ENCODE measurements at places on chromosomes 13 and 19. TPM values are rescaled to one million over a fixed set of nuclear protein-coding genes. Genes with fewer than 3 reads are reported as not detected.
A peak's percentile ranks its signal among the peaks of the same experiment; 100 is the strongest.

- no peak for DNase-seq
These were observed 21.9 kb downstream of the CCNE1 start for GRCh38 chr19:29833614-29834261.

- DNase-seq: no peak
These were observed 814.2 kb upstream of the SLITRK5 start for GRCh38 chr13:86856991-86857390.

- DNase-seq: no peak
These were observed 907 bp downstream of the KDELR1 start for GRCh38 chr19:48390188-48391099.

- DNase-seq: no peak
These were observed 82.4 kb downstream of the PIBF1 start for GRCh38 chr13:72864142-72865011.

DNA sequence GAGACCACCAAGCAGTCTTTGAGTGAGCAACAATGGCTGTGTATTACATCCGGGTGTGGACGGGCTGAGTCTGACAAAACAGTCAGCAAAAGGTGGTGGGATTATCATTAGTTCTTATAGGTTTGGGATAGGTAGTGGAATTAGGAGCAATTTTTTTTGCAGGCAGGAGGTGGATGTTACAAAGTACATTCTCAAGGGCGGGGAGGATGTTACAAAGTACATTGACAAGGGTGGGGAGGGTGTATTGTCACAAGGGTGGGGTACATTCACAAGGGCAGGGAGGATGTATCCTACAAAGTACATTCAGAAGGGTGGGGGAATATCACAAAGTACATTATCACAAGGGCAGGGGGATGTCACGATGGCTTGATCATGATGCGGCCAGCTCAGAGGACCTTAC is 15.0 kb upstream of the ZNF561 start:
- no peak for DNase-seq

- DNase-seq: no peak
These were observed 96.3 kb upstream of the SPRY2 start for GRCh38 chr13:80437231-80437630.

Gene PALM3
- 26.8 TPM for polyA plus RNA-seq

DNA sequence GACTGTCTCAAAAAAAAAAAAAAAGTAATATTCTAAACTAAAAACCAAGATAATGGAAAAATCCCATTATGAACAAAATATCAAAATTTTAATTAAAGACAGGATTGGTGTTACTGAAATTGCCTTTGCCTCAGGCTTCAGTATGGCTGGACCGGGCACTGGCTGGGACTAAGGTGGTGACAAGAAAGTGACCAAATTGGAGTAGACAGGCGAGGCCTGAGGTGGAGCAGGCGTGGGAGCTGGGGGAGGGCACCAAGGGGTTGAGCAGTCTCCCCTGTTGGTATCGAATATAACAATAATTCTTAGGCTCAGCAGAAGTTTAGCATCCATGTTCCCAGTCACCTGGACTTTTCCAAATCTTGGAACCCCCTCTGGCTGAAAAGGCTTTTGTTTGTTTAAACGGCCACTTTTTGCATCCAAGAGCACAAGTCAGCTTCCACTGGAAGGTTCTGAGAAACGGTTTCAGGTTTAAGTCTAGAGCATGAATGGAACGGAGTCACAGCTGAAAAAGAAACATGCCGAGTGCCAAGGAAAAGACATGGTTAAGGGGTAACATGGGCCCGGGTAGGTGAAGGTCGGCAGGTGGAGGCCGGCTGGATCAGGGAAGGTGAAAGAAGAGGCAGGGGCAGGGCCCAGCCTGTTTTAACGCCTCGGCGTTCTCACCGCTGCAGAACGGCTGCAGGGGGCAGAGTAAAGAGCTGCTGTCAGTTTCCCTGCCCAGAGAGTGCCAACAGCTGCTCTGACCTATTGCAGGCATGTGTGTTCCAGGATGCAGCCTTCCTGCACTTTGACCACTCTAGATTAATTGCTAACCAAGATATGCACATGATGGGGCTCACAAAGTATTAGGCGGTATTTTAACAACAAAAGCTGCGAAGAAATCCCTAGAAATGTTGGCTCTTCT is 104.4 kb downstream of the TM9SF2 start:
- DNase-seq: no peak

Gene ADGRE3
- polyA plus RNA-seq: not detected

- no peak for DNase-seq
These were observed 63.9 kb downstream of the CEBPG start for GRCh38 chr19:33437393-33437820.

Gene CCL25
- 0.73 TPM for polyA plus RNA-seq

DNA sequence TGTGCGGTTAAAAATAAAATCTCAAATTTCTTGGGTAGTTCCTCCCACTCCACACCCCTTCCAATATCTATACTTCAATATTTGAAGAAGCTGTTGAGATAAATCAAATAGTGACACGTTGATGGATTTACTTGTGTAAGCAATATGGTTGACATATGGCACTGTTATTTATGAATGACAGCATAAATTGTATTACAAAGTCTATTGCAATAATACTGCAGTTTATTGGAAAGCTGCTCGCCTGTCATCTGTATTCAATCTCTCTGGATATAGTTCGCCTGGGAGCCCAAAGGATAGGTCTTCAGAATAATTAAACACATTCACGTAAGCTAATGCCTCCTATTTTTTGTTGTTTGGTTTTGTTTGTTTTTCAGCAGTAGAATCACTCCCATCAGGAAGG is 5.0 kb upstream of the ZIC5 start:
- no peak for DNase-seq

GRCh38 chr19:31002518-31003244 is 346.6 kb downstream of the TSHZ3 start:
- no peak for DNase-seq

DNA sequence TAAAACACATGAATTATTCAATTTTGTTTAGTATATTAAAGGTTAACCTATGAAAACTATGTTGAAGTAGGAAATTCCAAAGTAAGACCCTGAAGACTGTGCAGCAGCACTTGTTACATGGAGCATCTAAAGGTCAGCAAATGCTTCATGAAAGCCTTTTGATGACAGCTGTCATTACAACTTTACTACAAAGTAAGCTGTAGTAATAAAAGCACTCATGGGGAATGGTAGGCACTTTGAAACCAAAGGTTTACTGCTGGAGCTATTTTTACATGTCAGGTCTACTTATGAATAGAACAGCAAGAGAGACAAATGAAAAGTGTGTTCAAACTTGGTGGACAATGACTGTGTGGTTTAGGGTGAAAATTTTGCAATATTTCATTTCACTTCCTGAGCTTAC is 672.5 kb upstream of the PCDH20 start:
- no peak for DNase-seq

Gene FAM216B
- polyA plus RNA-seq: 9.8 TPM

DNA sequence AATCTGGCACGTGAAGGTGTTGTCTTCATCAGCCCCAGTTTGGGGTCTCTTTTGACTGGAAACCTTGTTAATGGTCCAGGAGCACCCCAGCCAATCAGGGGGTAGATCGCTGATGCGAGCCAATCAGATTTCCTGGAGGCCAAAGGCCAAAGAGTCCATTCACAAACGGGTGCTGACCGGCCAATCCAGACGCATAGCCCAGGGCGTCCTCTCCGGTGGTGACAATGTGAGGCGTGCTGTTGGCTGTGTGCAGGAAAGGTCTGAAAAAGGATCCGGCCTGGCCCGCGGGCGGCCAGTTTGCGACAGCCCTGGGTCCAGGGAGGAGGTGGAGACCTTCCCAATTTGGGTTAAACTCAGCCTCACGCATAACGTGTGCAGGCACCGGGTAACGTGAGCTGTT is 3.1 kb downstream of the MAST3 start:
- peak; percentile 63 for DNase-seq

Gene LCP1
- 20.4 TPM for polyA plus RNA-seq

DNA sequence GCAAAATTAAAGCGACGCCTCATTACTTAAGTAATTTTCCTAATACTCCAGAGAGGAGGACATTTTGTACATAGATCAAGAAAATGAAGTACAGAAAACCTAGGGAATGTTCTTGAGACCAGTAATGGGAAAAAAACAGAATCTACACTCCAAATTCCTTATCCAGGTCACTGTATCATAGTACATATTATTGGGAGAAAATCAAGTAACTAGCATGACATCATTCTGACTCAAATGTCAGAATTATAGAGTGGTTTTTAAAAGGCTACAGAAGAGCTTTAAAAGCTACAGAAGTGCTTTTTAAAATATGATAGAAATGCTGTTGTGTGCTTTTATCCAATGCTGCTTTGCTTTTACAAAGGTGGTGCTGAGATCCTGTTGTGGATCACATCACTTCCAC is 86.3 kb upstream of the SLC15A1 start:
- peak; percentile 34 for DNase-seq

DNA sequence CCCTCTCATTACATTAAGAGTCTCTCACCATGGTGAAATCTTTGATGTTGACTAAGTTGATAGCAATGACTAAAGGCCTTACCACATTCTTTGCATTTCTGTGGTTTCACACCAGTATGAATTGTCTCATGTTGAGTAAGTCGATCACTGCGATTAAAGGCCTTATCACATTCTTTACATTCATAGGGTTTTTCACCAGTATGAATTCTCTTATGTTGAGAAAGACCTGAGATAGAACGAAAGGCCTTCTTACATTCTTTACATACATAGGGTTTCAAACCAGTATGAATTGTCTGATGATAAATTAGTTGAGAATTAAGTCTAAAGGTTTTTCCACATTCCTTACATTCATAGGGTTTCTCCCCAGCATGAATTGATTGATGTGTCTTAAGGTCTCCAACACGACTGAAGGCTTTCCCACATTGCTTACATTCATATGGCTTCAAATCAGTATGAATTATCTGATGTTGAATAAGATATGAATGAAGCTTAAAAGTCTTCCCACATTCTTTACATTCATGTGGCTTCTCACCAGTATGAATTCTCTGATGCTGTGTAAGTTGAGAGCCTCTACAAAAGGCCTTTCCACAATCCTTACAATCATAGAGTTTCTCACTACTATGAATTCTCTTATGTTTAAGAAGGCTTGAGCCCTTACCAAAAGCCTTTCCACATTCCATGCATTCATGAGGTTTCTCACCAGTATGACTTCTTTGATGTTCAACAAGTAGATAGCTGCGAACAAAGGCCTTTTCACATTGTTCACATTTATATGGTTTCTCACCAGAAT is 45.6 kb downstream of the ZNF283 start:
- DNase-seq: no peak

- no peak for DNase-seq
These were observed 1198.5 kb downstream of the EFNB2 start for GRCh38 chr13:105336706-105337576.

DNA sequence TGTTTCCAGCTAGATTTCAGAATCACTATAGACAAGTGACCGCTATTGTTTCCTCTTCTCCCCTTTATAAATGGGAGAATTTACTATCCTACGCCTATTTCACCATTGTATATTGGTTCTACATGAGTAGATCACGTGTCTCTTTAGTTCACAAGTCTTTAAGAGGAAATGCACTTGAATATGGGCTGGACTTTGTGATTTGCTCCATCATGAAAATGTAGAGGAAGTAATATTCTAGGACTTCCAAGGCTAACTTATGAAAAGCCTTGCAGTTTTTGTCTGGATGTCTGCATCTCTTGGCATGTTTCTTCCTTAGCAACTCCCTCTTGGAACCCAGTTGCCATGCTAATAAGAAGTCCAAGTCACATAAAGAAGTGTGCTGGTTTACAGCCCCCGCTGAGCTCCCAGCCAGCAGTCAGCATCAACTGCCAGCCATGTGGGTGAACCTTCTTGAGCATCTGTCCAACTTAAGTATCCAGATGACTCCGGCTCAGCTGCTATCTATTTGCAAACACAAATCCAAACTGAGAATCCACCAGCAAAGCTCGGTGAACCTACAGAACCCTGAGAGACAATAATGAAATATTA is 4.8 kb upstream of the FBXL3 start:
- no peak for DNase-seq

GRCh38 chr13:75558145-75558840 is 8.7 kb downstream of the UCHL3 start:
- no peak for DNase-seq

DNA sequence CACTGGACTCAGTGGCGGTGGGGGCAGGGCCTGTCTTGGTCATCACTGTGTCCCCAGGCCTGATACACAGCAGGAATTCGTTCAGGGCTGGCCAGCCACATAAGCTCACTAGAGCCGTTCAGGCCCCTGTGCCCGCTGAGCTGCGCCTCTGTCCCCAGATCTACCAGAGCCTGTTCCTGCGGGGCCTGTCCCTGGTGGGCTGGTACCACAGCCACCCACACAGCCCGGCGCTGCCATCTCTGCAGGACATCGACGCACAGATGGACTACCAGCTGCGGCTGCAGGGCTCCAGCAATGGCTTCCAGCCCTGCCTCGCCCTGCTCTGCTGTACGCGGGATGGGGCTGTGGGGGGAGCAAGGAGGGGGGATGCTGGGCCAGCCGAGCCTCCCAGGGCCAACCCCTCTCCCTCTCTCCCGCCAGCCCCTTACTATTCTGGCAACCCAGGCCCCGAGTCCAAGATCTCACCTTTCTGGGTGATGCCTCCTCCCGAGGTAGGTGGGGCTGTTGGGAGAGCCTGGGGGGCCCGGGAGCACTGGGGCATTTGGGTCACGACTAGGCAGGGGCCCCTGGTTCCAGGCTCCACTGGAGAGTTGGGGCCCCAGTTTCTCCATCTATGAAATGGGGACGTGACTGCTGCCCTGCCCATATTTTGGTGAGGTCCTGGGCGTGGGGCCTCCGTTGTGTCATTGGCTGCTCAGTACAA is 13.9 kb downstream of the MPND start:
- no peak for DNase-seq

DNA sequence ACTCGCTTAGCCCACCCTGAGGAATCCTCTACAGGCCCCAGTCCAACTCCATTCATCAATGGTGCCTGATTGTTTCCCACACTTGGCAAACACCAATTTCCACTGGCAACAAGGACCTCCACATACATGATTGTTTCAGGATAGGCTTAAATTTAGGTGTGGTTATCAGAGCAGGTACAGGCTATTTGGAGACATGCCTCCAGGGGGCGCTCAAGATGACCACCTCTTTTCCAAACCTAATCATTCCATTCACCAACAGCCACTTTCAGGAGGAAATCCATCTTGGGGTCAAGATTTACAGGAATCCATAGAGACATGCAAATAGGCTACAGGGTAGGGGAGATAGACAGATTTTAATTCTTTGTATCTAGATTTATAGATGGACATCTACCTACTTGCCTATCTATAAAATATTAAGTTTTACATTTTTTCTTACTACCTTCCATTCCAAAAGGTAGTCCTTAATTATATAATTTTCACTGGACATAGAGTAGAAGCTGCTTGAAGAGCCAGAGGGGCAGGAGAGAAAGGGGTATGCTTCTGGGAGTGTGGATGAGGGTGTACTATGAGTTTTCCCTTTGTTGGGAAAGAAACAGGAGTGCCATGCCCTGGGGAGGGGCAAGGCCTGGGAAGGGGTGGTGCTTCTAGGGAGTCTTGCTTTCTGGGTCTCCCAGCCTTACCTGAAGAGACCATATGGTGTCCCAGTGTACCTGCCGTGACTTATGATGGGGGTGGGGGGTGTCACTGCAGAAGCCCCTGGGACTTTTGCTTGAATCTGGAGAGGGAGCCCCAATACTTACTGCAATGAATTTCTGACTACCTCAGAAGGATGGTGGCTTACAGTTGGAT is 14.1 kb upstream of the PCDH8 start:
- DNase-seq: no peak
